ENCODE measurements at places on chromosomes 2 and 18.
A peak's percentile ranks its signal among the peaks of the same experiment; 100 is the strongest.

- DNase-seq, result peak; percentile 24
These were observed 42.0 kb downstream of the EPHA4 start for GRCh38 chr2:221529943-221530652.

GRCh38 chr2:36438449-36438977 is 82.9 kb downstream of the CRIM1 start:
- DNase-seq, result peak; percentile 73

GRCh38 chr2:203706403-203706802 is at the start of gene CD28:
CD28 (plus strand) TSS chr2:203706639; CDS start chr2:203706697, 58 bp downstream.
- DNase-seq, result no peak

DNA sequence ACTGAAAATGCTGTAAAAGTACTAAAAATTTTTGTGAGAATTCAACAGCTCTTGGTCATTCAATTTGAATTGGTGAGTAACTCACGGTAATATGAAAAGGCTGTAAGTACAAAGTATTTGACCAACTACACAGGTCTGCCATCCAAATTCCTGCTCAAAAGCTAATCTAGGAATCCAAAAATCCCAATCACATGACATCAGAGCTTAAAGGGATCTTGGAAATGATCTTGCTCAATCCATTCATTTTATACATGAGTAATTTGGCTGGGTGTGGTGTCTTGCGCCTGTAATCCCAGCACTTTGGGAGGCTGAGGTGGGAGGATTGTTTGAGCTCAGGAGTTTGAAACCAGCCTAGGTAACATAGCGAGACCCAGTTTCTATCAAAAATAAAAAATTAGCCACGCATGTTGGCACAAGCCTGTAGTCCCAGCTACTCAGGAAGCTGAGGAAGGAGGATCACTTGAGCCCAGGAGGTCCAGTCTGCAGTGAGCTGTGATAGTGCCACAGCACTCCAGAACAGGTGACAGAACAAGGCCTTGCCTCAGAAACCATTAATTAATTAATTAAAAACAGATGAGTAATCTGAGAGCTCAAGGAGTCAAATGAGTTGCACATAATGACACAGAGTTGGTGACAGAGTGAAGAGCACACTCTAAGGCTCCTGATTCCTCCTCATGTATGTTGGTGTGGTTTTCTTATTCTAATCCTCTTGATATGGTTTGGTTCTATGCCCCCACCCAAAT is 19.8 kb downstream of the SPIRE1 start:
- peak; percentile 33 for DNase-seq

- DNase-seq, result no peak
These were observed 396.2 kb upstream of the VWC2L start for GRCh38 chr2:214014551-214015220.

DNA sequence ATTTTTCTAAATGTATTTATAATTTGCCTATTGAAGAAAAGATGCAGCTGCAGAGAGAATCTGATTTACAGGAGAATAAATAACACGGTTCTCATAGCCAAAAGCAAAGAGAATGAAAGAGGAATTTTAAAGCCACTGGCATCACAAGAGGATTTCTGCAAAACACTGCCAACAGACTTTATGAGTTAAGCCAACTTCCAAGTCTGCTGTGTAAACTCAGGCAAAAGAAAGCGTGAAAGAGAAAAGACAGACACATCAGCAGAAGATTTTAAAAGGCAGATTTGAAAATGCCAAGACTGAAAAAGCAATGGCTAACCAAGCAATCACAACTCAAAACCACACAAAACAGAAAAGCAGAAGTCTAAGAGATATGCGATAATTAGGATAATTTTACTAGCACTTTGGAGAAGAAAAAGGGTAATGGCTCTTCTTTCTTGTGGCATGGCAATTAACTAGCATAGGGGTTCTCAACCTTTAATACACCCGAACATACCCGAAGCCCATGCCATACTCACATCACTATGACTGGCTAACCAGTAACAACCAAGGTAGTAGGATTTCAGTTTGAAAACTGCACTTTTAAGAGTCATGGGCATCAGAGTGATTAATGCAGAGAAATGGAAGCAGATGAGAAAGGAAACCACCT is 4.9 kb downstream of the DARS1 start:
- DNase-seq, result no peak

DNA sequence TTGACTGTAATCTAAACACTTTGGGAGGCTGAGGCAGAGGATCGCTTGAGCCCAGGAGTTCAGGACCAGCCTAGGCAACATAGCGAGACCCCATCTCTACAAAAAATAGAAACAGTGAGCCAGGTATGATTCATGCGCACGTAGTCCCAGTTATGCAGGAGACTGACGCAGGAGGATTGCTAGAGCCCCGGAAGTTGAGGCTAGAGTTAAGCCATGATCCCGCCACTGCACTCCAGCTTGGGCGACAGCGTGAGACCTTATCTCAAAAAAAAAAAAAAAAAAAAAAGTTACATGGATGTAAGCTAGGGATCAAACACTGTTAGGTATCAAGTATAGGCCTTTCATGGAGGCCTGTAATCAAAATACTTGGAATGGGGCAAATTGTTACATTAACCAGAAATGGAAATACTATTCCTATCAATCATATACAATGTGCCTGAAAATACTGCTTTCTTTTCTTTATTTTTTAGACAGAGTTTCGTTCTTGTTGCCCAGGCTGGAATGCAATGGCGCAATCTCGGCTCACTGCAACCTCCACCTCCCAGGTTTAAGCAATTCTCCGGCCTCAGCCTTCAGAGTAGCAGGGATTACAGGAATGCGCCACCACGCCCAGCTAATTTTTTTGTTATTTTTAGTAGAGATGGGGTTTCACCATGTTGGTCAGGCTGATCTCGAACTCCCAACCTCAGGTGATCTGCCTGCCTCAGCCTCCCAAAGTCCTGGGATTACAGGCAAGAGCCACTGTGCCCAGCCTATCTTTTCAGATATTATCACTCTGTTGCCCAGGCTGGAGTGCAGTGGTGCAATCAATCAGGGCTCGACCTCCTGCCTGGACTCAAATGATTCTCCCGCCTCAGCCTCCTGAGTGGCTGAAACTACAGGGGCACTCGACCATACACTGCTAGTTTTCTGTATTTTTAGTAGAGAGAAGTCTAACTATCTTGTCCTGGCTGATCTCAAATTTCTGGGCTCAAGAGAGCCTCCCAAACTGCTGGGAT is 27.2 kb downstream of the XPO1 start:
- DNase-seq, result no peak

GRCh38 chr2:48448274-48449061 is 81.5 kb upstream of the STON1 start:
- DNase-seq, result no peak

DNA sequence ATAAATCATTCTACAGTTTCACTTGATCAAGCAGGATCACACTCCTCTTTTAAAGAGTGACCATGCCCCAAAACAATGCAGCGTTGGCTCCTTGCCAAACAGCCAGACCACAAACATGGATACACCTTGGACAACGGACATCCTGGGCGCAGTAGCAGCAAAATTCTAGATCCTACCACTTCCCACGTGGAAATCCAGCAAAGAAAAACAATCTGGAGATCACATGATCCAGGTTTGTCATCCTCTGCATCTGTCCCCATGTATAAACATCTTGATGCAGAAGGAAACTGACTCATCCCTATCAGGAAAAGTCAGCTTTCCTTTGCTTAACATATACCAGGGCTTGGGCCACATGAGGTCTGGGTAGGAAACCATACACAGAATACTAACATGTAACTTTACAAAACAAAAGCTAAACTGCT is 53.1 kb downstream of the ZNF521 start:
- DNase-seq, result no peak

GRCh38 chr2:50448556-50448955 is 583.4 kb downstream of the NRXN1 start:
- no peak for DNase-seq

GRCh38 chr2:96470636-96471035 is 34.5 kb downstream of the NEURL3 start:
- DNase-seq, result peak; percentile 55

DNA sequence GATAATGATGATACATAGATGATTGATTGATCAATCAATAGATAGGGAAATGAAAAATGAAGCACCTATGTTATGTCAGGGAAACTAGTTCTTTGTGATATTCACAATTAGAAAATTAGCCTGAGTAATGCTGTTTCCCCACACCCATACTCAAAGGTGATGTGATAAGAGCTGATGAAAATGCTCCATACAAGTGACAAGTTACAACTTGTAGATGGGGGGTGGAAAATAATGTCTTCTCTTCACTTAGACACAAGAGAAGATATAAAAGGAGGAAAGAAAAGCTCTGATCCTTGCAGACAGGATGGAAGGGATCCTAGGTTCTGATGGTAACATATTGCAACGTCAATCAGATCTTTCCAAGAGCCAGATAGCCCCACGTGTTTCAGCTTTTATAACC is 365.9 kb downstream of the AKAIN1 start:
- DNase-seq, result no peak

- no peak for DNase-seq
These were observed 28.9 kb downstream of the PPP3R1 start for GRCh38 chr2:68223419-68223818.

GRCh38 chr2:61158356-61158955 is 3.5 kb upstream of the C2orf74 start:
- no peak for DNase-seq

DNA sequence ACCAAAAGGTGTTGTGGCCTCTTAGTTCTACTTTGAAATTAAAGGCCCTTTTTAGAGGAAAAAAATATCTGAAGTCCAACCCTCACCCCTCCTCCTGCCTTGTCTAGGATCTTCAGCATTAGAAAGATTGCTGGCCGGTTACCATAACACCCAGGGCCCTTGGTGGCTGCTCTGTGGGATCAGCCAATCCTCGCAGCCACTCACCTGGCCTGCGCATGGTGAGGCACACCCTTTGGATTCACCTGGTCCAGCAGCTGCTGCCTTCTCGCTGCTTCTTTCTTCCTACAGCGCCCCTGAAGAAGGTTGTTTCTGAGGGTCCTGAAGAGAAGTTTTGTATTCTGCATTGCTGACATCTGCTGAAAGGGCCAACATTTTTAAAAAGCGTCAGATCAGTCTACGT is 25.2 kb downstream of the DYTN start:
- DNase-seq, result no peak

DNA sequence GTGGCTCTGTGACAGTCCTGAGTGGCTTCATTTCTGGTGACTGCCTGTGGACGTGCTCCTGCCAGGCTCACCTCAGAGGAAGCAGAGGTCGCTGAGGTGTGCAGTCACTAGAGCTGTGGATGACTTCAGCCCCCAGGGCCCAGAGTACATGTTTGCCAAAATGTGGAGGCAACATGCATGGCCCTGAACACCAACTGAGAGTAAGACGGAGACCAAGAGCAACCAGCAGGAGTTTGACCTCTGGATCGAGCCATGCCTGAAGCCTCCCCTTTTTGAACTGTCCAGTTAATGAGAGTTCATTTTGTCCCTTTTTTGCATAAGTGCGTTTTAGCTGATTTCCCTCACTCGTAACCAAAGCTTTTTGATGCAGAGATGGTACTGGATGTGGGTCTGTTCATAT is 184.9 kb downstream of the RTP5 start:
- DNase-seq, result no peak

DNA sequence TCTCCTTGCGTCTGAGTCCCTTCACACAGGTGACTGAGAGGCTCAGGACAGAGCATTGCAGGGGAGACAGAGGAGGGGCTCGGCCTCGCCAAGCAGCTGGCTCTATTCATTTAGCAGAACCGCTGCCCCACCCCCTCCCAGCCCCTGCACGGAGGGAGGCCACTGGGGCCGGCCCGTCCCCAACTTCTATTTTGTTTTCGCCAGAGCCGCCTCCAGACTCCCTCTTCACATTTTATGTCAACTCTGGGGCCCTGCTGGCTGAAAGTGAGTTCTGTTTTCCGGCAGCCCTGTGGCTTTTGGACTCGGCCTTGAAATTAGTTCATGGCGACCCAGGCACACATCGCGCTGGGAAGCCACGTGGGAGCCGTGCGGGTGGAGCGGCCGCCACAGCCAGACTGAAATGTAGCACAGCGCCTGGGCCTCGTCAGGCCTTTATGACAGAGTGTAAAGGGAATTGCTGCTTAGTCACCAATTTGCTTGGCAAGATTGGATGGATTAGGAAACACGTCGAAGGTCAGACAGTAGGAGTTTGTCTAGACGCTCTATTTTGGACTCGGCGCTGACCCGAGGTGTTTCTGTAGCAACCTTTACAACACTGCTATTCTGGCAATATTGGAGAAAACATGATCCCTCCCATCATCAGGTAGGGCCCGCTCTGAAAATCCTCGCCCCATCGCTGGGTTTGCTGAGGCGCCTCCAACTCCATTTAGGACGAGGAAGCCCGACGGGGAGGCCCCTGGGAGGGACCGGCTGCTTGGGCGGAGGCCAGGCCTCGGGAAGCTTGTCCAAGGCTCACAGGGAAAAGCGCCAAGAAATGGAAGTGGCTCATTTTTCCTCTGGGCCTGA is 90.7 kb upstream of the CTDP1 start:
- DNase-seq, result no peak

- peak; percentile 32 for DNase-seq
These were observed 132.0 kb downstream of the ALPK2 start for GRCh38 chr18:58496937-58497336.
